ENCODE measurements at places on chromosomes 2 and 18. TPM values are rescaled to one million over a fixed set of nuclear protein-coding genes. Genes with fewer than 3 reads are reported as not detected.
A peak's percentile ranks its signal among the peaks of the same experiment; 100 is the strongest.

DNA sequence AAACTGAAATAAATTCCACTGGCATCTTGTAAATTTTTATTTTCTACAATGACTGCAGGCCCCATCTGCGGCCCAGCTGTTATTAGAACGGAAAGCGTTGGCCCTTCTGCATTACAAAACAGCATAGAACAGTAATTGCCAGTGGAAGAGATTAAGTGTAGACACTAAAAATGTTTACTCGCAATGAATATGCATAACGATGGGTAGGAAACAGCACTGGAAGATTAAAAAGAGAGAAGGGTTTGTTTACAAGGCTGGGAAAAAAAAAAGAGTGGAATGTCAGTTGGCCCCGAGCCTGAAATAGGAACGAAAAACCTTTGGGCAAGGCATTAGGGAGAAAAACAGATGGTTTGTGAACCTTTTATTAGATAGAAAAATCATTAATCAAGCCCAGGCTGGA lies 275.9 kb upstream of the TCF4 start:
- DNase-seq = no peak
- H3K4me3 ChIP-seq = no peak overlapping the region
- no peaks in the 10 kb centered on the region for H3K36me3 ChIP-seq
- no peaks in the 10 kb centered on the region for H3K27me3 ChIP-seq

GRCh38 chr2:67510745-67511144 lies 113.6 kb downstream of the ETAA1 start:
- no peak for DNase-seq
- peaks cover 5% of the 10 kb centered on the region for H3K27me3 ChIP-seq
- H3K27ac ChIP-seq = no peak overlapping the region
- H3K4me3 ChIP-seq = no peak overlapping the region
- H3K4me1 ChIP-seq = no peaks in the 10 kb centered on the region
- H3K36me3 ChIP-seq = no peaks in the 10 kb centered on the region

DNA sequence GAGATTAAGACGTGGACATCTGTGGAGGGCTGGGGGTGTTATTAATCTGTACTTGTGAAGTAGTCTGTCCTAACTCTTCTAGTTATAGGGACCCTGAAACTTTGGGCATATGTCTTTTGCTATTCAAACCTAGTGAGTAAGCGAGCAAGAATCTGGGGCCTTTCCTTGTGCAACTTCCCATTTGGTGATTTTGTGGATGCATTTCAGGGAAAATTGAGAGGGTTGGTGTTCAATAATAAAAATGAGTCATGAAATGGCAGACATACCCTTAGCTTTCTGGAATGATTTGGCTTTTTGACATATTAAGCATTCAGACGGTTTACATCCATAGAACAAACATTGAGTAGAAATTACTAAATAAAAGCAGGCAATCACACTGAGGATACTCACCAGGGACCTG lies 17.0 kb downstream of the COL4A4 start:
- H3K4me3 ChIP-seq = no peak overlapping the region
- no peak for DNase-seq

GRCh38 chr2:66125951-66126350 lies 309.0 kb upstream of the MEIS1 start:
- H3K36me3 ChIP-seq = no peaks in the 10 kb centered on the region
- no peaks in the 10 kb centered on the region for H3K27me3 ChIP-seq
- H3K4me1 ChIP-seq = no peaks in the 10 kb centered on the region

Gene TXNDC2
- total RNA-seq = not detected

- DNase-seq = no peak
- peaks cover 2% of the 10 kb centered on the region for H3K27me3 ChIP-seq
- H3K27ac ChIP-seq = no peak overlapping the region
Observed at GRCh38 chr18:49747876-49748275, 65.5 kb downstream of the ACAA2 start.

Gene UGT1A10
- not detected for total RNA-seq

Gene PLCD4
- 0.78 TPM for total RNA-seq

DNA sequence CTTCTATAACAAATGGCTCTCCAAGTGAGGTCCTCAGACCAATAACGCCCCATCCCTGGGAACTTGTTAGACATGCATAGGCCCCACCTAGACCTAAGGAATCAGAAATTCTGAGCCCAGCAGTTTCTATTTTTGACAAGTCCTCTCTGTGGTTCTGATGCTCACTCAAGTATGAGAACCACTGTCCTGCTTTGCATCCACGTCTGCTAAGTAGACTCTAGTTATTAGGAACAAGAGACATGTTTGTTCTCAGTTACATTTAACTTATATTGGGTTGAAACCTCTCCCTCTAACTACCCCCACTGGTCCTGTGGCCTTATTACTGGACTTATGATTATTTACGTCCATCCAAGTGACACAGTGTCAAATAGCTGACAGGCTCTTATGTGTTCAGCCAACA lies 70.3 kb downstream of the TMEM17 start:
- no peak for DNase-seq
- no peaks in the 10 kb centered on the region for H3K4me1 ChIP-seq
- H3K4me3 ChIP-seq = no peak overlapping the region
- H3K27ac ChIP-seq = no peak overlapping the region
- no peaks in the 10 kb centered on the region for H3K27me3 ChIP-seq
- H3K36me3 ChIP-seq = no peaks in the 10 kb centered on the region

GRCh38 chr2:230582851-230583283 lies 129.8 kb upstream of the CAB39 start:
- H3K27ac ChIP-seq = peak overlapping the region; percentile 79
- no peak overlapping the region for H3K4me3 ChIP-seq
- H3K27me3 ChIP-seq = no peaks in the 10 kb centered on the region
- peak; percentile 69 for DNase-seq
- H3K36me3 ChIP-seq = peaks cover 8% of the 10 kb centered on the region
- H3K4me1 ChIP-seq = peaks cover 24% of the 10 kb centered on the region

Gene C2orf66
- total RNA-seq = not detected

- no peak for DNase-seq
- H3K27me3 ChIP-seq = no peaks in the 10 kb centered on the region
- H3K36me3 ChIP-seq = no peaks in the 10 kb centered on the region
Observed at GRCh38 chr2:20486571-20486970, 39.7 kb downstream of the RHOB start.

Gene STPG4
- total RNA-seq = not detected

DNA sequence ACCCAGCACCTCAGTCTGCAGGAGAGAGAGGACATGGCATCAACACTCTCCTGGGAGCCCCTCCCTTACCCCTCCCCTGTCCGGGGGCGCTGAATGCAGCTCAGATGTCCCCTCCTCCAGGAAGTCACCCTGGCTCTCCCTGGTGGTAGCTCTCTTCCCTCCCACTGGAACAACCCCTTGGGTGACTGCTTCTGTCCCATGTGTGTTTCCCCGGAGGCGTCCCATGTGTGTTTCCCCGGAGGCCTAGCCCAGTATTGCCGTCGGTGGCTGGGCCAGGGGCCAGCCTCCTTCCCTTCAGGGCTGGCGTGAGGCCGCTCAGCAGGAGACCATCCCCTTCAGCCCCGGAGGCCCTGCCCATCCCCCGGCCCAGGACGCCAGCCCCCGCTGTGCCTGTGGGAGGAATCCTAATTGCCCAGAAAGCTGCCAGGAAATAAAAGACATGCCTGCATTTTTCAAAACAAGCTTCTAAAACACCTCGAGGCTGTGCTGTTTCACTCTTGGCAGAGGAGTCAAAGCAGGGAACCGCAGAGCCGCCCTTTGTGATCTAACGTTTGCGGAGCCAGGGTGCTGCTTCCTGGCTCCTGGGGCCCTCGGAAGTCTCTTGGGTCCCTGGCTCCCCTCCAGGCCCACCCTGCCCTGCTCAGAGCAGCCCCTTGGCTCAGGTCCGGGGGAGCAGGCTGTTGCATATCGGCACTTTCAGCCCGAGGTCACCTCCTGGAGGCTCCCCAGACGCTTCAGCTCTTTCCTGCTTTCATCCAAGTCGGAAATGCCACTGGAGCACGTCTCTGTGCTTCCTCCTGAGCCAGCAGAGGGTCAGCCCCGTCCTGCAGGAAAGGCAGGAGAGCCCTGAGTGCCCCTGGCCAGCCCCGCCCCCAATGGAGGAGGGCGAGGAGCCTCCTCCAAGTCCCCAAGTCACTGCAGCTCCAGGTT lies 11.4 kb downstream of the SNED1 start:
- H3K36me3 ChIP-seq = no peaks in the 10 kb centered on the region
- H3K4me1 ChIP-seq = peaks cover 10% of the 10 kb centered on the region
- H3K27me3 ChIP-seq = peaks cover 2% of the 10 kb centered on the region
- H3K27ac ChIP-seq = no peak overlapping the region
- peak; percentile 64 for DNase-seq

Gene OSR1
- total RNA-seq = not detected

Gene ANKRD12
- total RNA-seq = 83.9 TPM

GRCh38 chr18:12838178-12838634 lies 45.8 kb downstream of the PTPN2 start:
- H3K36me3 ChIP-seq = peaks cover 30% of the 10 kb centered on the region
- peak overlapping the region; percentile 94 for H3K27ac ChIP-seq
- DNase-seq = peak; percentile 34
- no peaks in the 10 kb centered on the region for H3K27me3 ChIP-seq
- H3K4me1 ChIP-seq = peaks cover 63% of the 10 kb centered on the region
- H3K4me3 ChIP-seq = peak overlapping the region; percentile 45

- no peaks in the 10 kb centered on the region for H3K27me3 ChIP-seq
- no peak overlapping the region for H3K27ac ChIP-seq
- no peak for DNase-seq
- no peak overlapping the region for H3K4me3 ChIP-seq
- H3K4me1 ChIP-seq = peaks cover 3% of the 10 kb centered on the region
- no peaks in the 10 kb centered on the region for H3K36me3 ChIP-seq
Observed at GRCh38 chr2:178819992-178820391, 12.8 kb upstream of the TTN start.

Gene CNDP1
- not detected for total RNA-seq

DNA sequence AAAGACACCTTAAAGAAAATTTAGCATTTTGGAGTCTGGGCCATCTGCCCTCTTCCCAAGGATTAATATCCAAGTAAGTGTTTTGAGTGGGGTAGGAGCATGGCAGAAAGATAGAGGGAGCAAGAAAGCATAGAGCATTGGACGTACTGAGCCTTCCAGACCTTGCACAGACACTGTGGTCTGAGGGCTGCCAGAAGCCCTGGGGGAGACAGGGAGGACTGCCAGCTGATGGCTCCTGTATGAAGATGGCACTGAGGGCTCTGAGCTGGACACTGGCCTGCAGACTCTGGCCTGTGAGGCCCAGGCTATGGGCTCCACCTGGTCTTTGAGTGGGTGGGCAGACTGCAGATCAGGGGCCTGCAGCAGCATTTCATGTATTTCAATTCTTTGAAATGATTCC lies 2.9 kb upstream of the PKDCC start:
- no peak overlapping the region for H3K27ac ChIP-seq
- H3K36me3 ChIP-seq = no peaks in the 10 kb centered on the region
- H3K4me3 ChIP-seq = no peak overlapping the region

DNA sequence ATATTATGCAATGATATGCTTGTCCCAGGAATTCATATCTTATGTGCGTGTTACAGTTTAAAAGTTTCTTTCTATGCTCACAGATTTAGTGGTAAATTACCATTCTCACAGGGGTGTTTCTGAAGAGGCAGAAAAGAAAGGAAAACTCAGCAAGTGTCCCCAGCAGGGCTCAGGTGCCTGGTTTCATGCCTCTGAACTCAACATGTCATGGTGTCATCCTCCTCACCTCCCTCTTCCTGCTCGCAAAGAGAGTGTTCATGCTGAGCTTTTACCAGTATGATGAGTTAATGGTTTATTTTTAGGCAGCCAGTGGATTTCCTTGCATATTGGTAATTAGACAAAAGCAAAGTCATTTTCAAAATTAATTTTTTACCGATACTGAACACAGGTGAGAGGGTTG lies 492.9 kb upstream of the ZEB2 start:
- H3K36me3 ChIP-seq = no peaks in the 10 kb centered on the region
- no peaks in the 10 kb centered on the region for H3K27me3 ChIP-seq
- no peak overlapping the region for H3K27ac ChIP-seq
- DNase-seq = no peak
- H3K4me1 ChIP-seq = no peaks in the 10 kb centered on the region

GRCh38 chr2:61471905-61472805 lies 1.3 kb upstream of the USP34 start:
- peaks cover 25% of the 10 kb centered on the region for H3K4me1 ChIP-seq
- H3K36me3 ChIP-seq = peaks cover 5% of the 10 kb centered on the region
- peak overlapping the region; percentile 94 for H3K27ac ChIP-seq
- peak overlapping the region; percentile 88 for H3K4me3 ChIP-seq
- H3K27me3 ChIP-seq = no peaks in the 10 kb centered on the region

Gene POTEE
- 0.57 TPM for total RNA-seq

DNA sequence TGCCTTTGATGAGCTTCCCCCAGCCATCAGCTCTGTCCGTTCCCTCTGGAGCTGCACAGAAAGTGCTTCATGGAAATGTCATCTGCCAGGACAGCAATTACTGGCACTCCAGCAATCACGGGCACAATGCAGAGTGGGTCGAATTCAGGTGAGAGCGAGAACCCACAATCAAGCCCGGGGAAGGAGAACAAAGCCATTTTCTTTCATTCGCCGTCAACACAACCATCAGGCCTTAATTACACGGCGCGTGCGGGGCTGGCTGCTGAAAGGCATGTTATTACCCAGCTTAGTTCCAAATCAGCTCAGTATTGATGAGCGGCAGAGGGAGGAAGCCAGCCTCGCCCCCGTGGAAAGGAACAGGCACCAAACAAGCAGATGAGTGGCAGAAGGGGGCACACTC lies 143.9 kb downstream of the MYT1L start:
- H3K4me1 ChIP-seq = no peaks in the 10 kb centered on the region
- no peaks in the 10 kb centered on the region for H3K27me3 ChIP-seq
- no peak for DNase-seq
- H3K27ac ChIP-seq = no peak overlapping the region
- no peak overlapping the region for H3K4me3 ChIP-seq
- no peaks in the 10 kb centered on the region for H3K36me3 ChIP-seq

DNA sequence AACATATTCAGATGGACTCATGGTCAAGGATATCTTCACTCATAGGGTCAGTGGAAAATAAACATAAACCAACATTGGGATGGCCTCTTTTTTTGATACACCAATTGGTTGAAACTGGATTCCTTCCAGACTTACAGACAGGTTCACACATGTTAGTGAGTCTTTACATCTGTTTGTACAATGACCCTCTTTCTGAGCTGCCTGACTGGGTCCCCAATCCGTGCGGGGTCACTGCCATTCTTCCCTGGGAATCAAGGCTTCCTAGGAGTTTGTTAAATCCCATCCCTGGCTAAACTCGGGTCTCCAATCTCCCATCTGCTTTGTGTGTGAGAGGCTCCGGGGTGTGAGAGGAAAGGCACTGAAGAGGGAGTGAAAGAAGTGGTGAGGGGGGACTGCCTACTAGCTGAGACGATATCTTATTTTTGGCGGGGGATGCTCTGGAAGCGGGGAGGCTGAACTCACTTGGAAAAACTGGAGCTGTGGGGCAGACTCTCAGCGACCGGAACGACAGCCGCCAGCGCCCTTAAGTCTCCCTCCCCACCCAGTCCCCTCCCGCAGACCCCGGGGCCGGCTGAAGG lies 487 bp downstream of the STARD6 start:
- H3K36me3 ChIP-seq = peaks cover 11% of the 10 kb centered on the region
- DNase-seq = no peak
- H3K4me3 ChIP-seq = peak overlapping the region; percentile 95
- peaks cover 5% of the 10 kb centered on the region for H3K27me3 ChIP-seq
- H3K27ac ChIP-seq = peak overlapping the region; percentile 81
- peaks cover 14% of the 10 kb centered on the region for H3K4me1 ChIP-seq

Gene OTX1
- not detected for total RNA-seq
